ENCODE measurements at places on chromosomes 1 and 21.
A peak's percentile ranks its signal among the peaks of the same experiment; 100 is the strongest.

GRCh38 chr1:204045430-204045829 lies 27.5 kb upstream of the SOX13 start:
- no peak for DNase-seq

DNA sequence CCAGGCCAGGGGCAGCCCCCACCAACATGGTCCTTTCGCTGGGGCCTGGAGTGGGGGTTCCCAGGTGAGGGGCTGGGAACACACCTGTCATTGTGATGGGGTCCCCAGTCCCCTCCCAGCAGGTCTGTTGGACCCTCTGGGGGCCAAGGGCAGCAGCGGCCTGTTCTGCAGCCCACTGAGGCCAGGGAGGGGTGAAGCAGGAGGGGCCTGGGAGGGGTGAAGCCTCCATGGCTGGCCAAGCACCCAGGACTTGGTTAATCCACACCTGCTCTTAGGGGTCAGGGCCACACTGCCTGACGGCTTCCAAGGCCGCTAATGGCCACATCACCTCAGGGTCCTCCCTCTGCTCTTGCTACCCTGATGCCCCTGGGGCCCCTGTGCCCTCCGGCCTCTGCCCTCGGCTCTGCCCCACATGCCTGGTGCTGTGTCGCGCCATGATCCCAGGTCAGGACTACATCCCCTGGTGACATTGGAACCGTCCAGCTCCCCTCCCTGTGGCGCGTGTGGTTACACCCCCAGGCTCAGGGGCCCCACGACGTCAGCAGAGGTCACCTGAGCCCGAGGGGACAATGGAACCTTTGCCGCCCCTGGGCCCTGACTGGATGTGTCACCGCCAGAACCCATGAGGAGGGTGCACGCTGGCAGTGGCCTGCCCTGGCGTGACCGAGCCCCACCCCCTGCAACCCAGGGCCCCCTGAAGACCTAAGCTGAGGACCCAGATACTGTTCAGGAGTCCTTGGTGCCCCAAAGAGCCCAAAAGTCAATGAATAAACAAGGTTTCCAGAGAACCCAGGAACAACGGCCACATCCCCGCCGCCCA lies 7.0 kb downstream of the TNFRSF18 start:
- DNase-seq = peak; percentile 46

DNA sequence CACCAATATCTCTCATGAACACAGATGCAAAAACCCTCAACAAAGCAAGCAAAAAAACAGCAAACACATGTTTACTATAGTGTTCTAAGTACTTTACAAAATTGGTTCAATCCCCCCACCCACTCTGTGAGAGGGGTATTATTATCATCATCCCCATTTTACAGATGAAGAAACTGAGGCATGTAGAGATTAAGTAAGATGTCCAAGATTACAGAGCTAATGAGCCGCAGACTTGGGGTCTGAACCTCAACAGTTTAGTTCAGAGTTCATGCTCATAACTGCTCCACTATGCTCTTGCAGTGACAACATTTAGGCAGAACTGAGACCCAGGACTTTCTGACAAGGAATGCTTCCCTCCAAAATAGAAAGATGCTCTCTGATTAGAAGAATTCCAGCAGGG lies 21.9 kb downstream of the CLSTN1 start:
- no peak for DNase-seq

DNA sequence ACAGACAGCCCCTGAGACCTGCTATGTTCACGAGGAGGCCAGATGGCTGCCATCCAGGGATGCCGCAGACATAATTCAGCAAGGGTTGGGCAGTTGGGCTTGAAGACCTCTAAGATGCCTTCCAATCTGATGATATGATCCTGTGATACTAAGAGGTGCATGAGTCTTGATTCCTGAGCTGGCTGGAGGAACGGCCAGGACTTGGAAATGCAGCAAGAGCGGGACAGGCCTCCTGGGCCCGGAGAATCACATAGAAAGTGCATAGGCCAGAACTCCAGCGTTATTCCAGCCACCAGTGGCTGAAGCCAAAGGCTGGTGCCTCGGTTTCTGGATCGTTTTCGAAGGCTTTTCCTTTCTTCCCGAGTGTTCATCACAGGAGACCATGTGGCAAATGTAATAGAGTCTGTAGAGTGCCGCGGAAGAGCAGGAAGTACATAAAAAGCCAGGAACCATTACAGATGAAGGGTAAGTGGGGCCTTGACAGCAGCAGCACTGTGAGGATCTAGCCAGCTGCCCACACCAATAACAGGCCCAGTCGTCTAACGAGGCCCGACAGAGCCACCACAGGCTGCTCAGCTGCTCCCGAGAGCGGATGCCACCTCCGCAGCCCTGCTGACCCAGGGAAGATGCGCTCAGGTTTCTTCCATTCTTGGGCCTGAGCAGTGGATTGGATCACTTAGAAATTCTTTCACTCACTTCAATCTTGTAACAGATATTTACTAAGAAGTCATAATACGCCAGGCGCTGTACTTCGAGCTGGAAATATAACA lies 14.0 kb upstream of the LHX4 start:
- no peak for DNase-seq

DNA sequence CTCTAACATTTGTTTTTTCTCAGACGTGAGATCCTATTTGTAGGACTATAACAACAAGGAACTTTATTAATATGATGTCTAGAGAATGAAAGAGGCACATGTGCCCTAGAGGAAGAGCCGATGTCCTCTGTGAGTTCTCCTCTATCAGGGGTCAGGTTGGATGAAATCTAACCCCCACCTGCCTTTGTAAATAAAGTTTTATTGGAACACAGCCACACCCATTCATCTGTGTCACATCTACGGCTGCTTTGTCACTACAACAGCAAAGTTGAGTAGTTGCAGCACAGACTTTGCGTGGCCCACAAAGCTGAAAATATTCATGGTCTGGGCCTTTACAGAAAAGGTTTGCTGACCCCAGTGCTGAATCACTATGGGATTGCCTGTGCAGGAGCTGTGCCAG lies 571 bp upstream of the CAPN9 start:
- no peak for DNase-seq

DNA sequence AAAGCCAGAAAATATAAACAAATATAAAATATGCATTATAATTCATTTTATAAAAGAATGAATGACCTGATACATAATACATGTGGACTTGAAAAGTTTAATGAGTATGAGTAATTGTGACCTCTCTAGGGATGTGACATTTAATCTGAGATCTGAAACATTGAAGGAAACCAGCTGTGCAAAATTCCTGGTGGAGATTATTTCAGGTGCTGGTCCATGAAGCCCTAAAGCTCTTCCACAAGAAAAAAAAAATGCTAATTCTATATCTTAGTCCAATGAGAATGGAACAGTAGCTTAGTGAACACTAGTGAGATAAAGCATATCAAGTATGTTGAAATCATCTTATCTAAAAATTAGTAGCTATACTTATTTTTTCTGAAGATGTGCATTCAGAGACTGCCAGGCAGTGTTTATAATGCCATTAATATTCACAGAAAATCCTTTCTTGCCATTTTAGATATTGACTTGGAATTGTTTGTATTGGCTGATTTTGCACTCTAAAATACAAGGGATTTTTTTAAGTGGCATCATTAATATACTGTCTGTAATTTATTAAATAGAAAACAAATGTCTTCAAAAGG lies 1485.9 kb downstream of the PLA2G4A start:
- DNase-seq = no peak

DNA sequence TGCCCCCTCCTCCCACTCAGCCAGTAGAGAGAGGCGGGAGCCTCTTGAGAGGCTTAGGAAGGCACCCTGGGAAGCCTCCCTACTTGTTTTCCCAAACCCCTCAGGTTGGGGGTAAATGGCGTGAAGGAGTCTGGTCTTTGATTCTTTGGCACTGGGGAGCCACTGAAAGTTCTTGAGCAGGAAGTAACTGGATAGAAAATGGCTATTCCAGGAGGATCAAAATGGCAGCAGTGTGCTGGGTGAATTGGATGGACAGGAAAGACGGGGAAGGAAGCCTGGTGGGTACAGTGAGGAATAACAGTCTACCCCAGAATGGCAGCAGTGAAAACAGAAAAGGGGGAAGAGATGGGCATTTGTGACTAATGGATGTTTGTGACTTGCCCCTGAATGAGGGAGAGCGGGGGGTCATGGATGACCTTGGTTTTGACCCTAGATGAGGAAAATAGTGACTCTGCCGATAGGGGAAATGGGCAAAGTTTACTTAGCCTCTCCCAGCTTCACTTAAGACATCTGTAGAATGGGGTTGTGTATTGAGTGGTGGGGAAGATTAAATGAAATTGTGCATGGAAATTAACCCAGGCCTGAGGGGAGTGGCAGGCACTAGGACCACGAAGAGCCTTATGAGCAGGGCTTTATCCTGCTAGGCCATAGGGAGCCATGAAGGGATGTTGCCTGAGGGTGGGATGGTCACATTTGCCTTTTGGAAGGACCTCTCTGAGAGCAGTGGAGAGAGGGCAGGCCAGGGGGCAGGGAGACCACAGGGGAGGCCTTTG lies 32.7 kb downstream of the TMEM51 start:
- DNase-seq = no peak

DNA sequence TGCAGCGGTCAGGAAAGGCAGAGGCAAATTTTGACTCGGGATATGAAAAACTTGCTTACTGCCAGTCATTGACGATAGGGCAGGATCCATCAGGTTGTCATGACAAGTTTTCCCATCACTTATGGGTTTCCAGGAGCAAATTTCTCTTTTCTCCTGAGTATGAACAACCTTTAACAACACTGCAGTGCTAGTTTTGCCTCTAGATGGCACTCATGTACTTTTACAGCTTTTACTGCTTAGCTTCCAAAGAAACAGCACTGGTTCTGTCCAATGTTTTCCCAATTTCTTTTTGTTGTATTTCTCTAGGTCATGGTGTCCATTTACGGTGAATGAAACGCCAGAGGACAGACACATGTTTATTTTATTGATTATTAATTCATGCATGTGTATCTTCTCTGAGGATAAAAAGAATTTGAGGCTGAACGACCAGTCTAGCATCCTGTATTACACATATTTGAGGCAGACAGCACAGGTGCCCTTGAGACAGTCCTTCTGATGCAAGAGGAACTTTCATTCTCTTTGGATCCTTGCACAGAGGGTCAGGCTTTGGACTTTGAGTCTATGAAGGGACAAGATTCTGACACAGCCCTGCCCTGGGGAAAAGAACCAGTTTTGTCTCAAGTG lies 112.3 kb upstream of the TRABD2B start:
- peak; percentile 70 for DNase-seq

- DNase-seq = no peak
Observed at GRCh38 chr1:151584278-151584677, 27.6 kb upstream of the SNX27 start.

DNA sequence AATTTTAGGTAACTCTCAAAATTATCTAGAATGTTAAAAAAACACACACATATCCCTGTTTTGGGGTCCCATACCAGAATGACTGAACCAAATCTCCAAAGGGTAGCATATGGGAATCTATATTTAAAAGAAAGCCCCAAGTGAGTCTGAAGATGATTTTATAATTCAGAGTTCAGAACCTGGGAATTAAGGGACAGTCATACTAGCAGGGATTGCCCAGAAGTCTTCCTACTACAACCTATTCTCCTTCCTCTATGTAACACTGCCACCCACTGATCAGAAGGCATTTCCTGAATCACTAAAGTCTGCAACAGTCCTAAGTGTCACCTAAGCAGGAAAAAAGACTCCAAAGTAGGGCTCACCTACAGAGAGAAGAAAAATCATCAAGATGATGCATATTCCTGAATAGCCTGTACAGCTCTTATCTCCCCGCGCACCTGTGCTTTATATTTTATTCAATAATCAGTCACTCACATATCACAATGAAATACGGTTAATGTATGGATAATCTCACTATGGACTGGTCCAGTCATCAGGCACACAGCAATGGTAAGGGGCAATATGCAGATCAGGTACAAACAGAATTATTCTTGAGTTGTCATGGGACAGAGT lies 4.9 kb downstream of the RGS1 start:
- DNase-seq = peak; percentile 54

DNA sequence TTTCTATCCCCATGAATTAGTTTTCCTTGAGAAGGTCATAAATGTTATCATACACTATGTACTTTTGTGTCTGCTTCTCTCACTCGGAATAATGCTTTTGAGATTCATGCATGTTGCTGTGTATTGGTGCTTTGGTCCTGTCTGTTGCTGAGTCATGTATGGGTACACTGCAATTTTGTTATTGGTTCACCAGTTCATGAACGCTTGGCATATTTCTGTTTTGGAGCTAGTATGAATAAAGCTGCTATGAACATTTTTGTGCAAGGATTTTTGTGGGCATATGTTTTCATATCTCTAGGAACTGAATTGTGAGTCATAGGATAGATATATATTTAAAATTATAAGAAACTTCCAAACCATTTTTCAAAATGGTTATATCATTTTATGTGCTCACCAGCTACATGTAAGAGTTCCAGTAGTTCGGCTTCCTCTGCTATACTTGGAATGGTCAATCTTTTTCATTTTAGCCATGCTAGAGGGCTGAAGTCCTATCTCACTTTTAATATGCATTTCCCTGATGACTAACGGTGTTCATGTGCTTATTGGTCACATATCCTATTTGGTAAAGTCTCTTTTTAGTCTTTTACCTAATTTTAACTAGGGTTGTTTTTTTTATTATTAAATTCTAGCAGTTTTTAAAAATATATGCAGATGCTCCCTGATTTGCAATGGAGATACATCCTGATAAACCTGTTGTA lies 38.2 kb downstream of the ETS2 start:
- no peak for DNase-seq

- DNase-seq = no peak
Observed at GRCh38 chr1:214524824-214525223, 26.6 kb downstream of the PTPN14 start.

DNA sequence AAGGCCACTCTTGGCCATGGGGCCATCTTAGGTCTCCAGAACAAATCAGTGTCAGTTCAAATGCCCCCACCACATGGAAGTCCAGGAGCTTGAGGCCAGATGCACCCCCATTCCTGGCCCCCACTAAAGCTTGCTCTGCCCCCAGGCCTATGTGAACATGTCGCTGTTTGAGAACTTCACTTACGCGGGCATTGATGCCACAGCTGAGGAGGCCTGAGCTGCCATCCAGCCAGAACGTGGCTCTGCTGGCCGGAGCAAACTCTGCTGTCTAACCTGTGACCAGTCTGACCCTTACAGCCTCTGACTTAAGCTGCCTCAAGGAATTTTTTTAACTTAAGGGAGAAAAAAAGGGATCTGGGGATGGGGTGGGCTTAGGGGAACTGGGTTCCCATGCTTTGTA lies 15.1 kb upstream of the MPL start:
- peak; percentile 17 for DNase-seq

- DNase-seq = no peak
Observed at GRCh38 chr1:19402031-19402813, 83.1 kb downstream of the CAPZB start.

GRCh38 chr1:170590921-170591705 lies 59.1 kb downstream of the GORAB start:
- no peak for DNase-seq

- DNase-seq = no peak
Observed at GRCh38 chr1:182709855-182710254, 25.5 kb upstream of the RGS8 start.
